ENCODE measurements at places on chromosomes 3 and 15.

DNA sequence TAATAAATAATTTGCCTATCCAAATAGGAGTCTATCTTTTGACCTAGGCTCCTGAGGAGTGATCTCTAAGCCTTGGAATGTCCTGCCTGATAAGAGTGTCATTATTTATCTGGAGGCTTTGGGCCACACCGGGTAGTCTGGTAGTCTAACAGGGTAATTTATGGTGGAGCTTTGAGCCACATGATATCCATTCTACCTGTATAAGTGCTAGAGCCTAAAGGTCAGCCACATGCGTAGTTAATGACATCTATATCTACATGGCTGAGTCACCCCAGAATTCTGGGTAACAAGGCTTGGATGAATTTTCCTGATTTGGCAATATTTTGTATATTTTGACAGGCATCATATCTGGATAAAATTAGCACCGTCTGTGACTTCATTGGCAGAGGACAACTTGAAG lies 681.4 kb downstream of the MCTP2 start:
- DNase-seq = no peak

- no peak for DNase-seq
Measured at GRCh38 chr3:148084931-148085330, 612.8 kb upstream of the AGTR1 start.

- no peak for DNase-seq
Measured at GRCh38 chr3:13042127-13042701, 31.0 kb downstream of the IQSEC1 start.

GRCh38 chr3:148827585-148827984 lies at the start of gene CPB1:
TSS of gene CPB1 (plus strand) at chr3:148827811. CDS start at chr3:148827824, 13 bp downstream.
- DNase-seq = no peak

DNA sequence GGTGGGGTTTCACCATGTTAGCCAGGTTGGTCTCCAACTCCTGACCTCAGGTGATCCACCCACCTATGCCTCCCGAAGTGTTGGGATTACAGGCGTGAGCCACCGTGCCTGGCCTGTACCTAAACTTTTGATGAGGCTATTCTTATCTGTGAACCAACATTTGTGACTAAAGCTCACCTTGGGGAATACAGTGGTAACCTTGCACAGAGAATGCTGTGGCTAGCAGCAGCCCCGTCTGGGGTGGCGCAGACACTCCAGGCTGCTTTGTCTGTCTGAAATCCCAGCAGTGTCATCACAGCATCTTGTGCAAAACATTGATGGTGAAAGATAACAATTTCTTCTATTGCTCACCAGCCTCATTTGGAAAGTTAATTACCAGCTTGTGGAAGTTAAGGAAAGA lies 58.9 kb downstream of the CMTM8 start:
- peak; percentile 57 for DNase-seq

- no peak for DNase-seq
Measured at GRCh38 chr15:63435204-63435820, 53.7 kb upstream of the CA12 start.

DNA sequence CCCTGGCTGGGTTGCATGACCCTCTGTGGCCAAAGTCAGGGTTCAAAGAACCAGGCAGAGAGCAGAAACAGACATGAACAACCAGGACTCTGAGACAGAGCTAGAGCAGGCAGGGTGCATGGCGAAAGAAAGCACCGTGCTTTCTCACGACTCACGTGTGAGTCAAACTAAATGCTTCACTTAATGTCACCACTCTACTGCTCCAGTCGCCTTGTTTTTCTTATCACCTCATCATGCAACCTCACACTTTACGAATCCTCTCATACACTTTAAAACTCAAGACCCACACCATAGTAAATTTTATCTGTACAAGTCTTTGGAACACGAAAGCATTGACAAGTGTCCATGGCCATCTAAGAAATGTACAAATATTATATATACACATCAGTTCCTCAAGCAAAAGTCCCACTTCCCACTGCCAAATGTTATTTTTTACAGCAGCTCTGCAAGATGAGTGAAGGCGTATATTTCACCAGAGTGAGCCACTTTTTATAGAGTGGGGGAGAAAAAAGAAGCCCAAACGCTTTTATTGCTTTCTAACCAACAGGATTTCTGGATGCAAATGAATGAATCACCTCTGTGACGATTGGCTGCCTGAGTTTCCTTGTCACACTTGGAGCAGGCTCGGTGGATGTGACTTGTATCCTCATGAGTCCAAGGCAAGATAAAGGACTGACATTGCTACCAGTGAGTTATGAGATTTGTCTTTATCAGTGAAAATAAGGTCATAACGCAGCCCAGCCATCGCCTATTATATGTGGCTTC lies 16.0 kb upstream of the MEGF11 start:
- DNase-seq = no peak

DNA sequence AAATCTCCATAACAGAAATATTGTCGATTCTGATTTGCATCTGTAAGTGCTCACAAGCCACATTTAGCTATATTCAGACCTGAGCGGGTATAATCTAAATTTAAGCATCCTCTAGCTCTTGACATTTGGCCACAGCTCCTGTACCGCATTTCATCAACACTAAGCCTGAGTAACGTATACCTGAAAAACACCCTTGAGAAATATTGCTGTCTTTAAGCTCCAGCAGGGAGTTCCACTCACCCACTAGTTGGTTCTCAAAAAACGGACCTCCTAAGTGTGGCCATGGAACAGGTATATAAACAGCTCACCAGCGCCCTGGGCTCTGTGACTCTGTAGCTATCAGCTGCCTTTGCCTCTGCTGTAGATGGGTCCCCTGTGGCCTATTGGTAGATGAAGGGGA lies 80.7 kb downstream of the ABI3BP start:
- no peak for DNase-seq

- DNase-seq = no peak
Measured at GRCh38 chr3:99697250-99697649, 58.9 kb downstream of the COL8A1 start.

GRCh38 chr3:73719413-73719851 lies 94.7 kb upstream of the PDZRN3 start:
- no peak for DNase-seq

GRCh38 chr15:43268111-43269105 lies 1.7 kb upstream of the TGM5 start:
- no peak for DNase-seq

GRCh38 chr3:74106925-74107324 lies 482.2 kb upstream of the PDZRN3 start:
- no peak for DNase-seq

DNA sequence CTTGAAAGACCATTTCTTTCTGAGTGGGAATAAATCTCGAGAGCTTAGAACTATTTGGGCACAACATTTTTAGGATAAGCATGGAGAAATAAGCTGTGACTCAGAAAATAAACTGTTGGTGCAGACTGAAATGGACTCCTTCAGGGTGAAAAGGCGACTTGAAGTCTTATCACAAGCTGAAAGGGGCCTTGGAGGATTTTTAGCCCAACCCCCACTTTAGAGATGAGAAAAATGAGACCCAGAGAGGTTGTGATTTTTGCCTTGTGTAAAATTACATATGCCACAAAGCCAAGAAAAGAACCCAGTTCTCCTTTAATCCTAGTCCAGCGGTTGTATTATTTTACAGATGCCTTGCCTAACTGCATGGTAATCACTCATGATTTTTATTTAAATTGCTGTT lies 1.5 kb downstream of the ATP1B3 start:
- DNase-seq = no peak

DNA sequence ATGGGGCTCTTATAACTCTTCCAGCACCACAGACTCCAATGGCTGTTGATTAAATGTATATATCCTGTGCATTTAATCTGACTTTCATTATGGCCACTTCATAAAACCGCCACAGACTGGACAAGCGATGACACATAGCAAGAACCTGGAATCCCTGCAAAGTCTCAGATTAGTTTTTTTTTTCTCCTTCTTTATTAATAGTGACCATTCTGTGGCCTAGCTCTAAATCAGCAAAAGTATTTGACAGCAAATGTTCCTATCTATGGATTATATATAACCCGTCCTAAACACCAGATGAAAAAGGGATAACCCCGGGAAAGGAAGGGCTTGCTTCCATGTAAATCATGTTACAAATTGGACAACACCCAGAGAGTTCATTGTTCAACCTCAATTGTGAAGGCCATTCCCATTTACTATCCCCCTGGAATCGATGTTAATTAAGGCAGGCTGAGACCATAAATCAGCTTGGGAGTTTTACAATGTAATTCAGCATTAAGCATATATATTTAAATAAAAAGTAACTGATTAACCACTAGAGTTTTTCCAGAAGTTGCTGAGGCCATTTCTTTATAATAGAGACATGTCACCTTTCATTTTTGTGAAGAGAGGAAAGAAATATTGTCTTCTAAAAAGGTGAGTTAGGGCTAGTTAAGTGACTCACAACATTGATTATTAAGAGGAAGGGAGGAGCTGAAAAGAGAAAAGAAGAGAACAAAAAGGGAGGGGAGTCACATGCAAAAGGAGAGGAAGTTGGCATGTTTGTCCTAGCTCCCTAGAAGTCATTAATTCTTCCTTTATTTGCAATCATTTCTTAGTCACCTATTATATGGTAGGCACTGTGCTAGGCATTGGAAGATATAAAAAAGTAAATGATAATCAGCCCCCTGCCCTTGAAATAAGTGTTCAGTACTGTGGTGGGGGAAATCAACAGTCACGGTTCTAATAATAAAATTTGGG lies 26.2 kb downstream of the ALDH1A2 start:
- DNase-seq = no peak

GRCh38 chr15:27175472-27176153 lies 204.6 kb downstream of the GABRG3 start:
- no peak for DNase-seq

GRCh38 chr3:112412494-112412893 lies 79.5 kb downstream of the CD200 start:
- DNase-seq = no peak

DNA sequence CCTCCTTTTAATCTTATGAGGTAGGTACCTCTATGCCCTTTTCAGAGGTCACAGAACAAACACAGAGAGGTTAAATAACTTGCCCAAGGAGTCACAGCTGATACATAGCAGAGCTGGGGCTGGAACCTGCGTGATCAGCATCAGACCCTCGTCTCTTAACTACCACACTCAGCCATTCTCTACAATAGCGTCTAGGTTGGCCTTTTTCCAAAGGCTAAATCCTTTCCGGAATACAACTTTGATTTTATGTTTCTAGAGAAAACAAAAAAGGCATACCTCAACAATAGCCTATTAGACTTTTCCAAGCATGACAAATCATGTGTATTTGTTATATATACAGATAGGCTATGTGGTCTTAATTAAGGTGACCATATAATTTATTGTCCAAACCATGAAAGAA lies 187.2 kb downstream of the RORA start:
- no peak for DNase-seq

DNA sequence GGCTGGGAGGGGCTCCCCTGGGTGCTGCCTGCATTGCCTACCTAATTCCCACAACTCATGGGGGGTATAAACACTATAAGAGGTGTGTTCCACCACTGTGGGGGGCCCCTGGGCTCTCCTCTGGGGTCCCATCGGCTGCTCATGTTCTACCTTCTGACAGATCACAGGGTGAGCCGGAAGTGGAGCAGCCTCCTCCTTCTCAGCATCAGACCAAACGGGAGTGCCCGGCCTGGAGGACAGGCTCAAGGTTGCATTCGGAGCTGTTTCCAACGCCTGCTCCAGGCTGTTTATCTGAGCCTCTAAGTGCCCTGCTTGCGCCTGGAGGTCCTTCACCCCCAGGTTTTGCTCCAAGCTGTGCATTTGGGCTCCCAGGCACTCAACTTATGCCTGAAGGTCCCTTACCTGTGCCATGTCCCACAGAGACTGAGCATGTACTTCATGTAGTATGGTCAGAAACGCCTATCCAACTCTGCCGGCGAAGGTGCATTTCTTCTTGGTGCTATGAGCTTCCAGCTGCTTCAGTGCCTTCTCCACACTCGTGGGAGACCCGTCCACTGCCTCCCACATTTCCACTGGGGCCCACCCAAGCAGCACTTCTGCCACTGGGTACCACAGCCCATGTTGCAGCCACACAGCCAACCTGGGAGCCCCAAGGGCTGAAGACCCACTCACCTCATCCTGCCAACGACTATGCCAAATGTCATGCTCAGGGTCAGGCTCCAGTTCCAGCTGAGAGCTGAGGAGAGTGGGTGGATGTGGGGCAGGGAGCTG lies 232.1 kb downstream of the IGSF11 start:
- no peak for DNase-seq

DNA sequence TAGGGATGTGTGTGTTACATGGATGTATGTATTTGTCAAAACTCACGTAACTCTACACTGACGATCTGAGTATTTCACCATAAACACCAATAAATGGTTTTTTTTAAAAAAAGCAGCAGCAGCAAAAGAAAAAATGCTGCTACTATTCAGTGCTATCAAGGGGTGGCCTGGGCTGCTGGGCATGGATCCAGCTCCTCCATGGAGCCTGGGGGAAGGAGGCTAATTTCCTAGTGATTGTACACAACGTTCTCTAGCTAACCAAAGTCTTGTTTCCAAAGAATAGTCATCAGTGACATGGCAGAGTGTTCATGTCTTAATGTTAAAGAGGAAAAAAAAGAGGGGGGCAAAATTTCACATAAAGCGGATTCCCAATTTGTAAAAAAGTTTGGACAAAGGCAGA lies 29.0 kb downstream of the POMGNT2 start:
- no peak for DNase-seq

All from CD4-positive, alpha-beta T cell treated with Interferon gamma for 1 hour (primary cell).